Hematopoietic multipotent progenitor cell treated with erythropoietin and hydrocortisone succinate and interleukin-3 and kit ligand, for 6 days (in vitro differentiated cells): ENCODE measurements at places on chromosomes 4 and X.

DNA sequence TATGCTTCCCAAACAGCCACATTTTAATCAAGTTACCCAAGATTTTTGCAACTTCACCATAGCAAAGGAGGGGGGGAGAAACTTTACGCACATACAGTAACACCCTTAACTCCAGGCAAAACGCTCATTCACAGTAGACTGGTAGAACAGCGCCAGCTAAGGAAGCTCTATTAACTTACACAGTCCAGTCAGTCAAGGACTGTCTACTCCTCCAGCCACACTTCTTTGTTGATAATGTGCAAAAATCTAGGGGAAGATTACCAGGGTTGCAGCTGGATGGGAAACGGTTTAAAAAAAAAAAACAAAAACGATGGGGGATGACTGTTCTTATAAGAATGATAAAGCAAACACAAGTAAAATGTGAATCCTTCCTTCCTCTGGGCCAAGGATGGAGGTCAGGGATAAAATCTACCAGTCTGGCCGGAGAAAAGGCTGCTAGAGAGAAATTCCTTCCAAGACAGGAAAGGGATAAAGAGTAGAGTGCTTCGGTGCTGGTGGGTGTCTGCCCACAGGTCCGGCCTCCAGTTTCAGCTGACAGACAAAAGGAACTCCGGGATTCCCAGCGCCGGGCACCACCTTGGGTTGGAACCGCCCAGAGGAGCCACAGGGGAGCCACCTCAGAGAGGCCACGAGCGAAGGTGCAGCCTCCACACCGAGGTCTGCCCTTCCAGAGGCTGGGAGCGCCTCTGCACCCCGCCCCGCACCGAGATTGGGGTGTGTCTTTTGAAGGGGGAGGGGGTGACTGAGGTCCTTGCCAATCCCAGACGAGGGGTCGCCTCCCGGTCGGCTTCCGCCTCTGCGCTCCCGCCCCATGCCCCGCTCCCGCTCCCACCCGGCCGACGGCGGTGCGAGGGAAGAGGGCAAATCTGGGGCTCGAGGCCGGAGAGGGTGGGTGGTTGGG is 811 bp downstream of the ANKRD50 start:
- DNase-seq = peak; percentile 88

- DNase-seq = peak; percentile 5
Observed at GRCh38 chr4:168723020-168723419, 226.2 kb downstream of the PALLD start.

- DNase-seq = no peak
Observed at GRCh38 chr4:7734651-7735260, 204.9 kb downstream of the AFAP1 start.

GRCh38 chr4:1195109-1195671 is 22.8 kb upstream of the SPON2 start:
- no peak for DNase-seq

DNA sequence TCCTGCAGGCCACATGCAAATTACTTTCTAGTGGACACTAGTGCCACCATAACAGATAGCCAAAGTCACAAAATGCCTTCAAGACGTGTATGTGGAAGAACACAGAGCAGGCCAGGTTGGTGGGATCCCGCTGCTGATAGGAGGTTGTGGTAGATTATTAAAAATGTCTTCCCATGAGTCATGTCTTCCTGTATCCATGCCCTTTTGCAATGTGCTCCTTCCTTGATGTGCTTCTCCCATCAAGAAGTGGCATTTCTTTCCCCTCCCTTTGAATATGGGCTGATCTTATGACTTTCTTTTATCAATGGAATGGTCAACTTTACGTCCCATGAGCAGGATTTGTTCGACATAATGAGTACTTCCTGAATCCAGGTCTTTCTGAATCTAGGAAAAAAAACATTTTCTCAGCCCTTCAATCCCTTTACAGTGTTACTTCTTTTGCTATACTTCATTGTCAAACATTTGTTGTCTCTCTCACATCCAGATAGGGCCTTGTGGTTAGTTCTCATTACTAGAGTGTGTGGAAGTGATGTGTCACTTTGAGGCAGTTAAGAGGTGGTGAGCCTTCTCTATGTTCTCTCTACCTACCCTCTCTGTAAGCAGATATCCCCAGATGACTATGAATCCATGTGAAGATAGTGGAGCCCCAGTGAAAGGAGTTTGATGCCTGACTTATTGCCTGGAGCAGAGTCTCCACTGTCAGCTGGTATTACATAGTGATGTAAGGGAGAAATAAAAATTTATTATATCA is 519.2 kb upstream of the DIPK2B start:
- DNase-seq = no peak

DNA sequence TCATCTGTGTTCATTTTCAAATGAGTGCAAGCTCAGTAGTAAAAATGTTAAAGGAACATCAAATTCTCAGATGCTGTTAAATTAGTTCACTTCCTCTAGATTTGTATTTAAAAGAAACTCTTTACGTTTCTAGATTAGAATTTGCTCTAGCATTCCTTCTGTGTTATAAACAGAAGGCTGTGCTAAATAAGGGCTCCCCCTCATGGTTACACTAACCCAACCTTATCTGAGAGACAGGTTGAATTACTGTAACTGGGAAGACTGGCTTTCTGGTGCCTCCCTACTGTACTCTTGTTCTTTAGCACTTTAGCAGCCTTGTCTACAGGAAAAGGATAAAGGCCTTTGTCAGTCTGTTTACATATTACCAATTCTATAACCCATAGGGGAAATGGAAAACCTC is 56.8 kb downstream of the RXFP1 start:
- peak; percentile 56 for DNase-seq

DNA sequence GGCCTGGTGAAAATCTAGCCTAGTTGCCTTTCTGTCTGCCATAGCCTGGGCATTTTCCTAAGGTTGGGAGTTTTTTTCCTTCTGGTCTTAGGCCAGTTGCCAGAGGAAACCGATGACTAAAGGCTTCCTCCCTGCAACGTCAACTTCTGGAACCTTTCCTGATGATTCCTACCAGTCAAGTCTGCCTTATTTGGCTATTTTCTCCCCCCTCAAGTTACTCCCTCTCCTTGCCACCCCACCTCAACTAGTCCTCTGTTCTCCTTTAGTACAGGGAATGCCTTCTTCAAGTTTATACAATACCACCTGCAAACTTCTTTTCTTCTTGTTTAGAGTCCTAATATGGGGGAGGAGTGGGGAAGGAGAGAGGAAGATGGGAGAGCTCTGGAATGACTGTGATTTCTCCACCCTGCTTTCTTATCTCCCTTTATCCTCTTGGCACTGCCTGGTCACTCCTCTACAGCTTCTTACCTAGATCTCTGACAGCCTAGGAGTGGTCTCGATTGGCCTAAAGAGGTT is 10.6 kb downstream of the MSN start:
- no peak for DNase-seq

- no peak for DNase-seq
Observed at GRCh38 chr4:165991325-165992180, 118.5 kb downstream of the TLL1 start.

- DNase-seq = peak; percentile 23
Observed at GRCh38 chrX:57156397-57157049, 19.3 kb upstream of the SPIN2A start.
